ENCODE measurements at places on chromosomes 12 and 14.
A peak's percentile ranks its signal among the peaks of the same experiment; 100 is the strongest.

- no peak for DNase-seq
Measured at GRCh38 chr12:18811273-18811672, 73.4 kb downstream of the CAPZA3 start.

DNA sequence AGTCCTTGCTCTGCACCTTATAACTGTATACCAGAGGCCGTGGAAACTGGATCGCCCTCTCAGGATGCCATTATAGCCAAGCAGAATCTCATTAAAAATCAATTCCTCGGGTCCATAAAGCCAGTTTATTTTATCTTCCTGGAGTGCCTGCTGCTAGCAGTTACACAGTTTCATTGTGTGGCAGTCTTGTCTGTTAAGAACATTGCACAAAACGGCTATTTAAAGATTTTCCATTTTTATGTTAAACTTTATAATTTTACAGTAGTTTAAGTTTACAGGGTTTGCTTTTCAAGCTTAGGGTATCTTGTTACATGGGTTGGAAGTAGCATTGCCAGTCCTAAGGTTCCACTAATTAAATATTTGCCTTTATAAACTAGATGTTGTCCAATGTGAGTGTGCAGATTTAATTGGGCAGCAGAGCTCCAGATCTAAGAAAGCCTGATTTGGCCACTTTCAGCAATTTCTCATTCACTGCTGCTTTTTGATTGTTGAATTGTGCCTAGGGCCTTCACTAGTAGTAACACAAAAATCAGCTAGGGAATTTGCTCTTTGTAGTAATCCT lies 17.0 kb downstream of the TMEM30B start:
- no peak for DNase-seq

GRCh38 chr12:102503056-102503681 lies 22.8 kb upstream of the IGF1 start:
- DNase-seq = no peak

DNA sequence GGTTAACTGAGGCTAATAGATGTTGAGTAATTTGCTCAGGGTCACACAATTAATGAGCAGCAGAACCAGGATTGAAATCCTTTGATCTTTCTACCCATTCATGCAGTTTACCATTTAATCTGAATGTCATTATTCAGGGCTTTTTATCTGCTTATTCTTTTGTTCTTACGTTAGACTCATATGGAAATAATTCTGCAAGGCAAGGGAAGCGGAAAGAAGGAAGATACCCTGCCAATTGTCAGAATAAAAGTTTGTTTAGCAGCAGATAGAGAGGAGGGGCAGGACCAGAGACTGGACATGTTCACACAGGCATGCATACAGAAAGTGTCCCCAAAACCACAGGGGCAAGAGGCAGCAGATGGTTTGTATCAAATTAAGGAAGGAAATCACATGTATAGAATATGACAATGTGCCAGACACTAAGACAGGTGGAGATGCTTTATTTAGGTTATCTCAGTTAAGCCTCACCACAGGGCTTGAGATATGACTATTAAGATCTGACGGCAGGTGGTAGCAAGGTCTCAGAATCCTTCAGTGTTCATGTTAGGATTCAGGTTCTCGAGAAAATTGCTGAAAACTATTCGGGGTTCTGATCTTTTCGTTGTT lies 29.8 kb downstream of the BRMS1L start:
- no peak for DNase-seq

- DNase-seq = no peak
Measured at GRCh38 chr12:132121283-132121682, 22.8 kb downstream of the DDX51 start.

DNA sequence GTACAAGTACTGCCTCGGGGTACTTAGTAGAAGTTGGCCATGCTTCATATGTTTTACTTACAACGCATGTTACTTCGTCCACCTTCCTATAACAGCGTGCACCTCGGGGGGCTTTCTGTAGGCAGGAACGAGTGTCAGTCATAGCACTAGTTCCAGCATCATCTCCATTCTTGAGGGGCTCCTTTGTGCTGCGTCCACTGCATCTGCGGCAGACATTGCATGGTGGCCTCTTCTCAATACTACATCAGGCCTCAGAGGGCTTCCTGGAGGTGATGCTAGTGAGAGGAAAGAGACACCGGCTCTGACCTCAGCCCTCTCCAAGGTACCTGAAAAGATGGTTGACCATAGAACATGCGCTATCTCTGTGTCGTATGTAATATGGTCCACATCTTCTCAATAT lies 121.2 kb upstream of the RTL1 start:
- no peak for DNase-seq

DNA sequence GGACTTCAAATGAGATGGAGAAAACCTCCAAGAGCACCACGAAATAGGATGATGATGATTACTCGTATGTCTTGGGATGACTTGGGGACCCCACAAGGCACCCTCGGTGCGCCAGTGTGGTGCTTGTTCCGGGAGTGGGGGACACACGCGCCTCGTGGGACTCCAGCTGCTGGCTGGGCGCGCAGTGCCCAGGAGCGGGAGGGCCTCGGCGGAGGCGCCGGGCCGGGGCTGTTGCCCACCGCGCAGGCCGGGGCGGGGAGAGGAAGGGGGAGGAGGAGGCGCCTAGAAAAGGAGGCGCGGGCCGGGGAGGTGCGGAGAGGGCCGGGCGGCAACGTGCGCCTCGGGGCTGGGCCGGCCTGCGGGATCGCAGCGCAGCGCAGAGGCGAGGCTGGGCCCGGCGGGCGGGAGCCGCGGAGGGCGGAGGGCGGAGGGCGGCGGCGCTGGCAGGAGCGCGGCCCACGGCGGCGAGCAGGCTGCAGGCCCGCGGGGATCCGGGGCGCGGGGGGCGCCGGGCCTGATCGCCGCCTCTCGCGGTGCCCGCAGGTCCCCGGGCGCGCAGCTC lies at the start of gene RFLNA:
Gene RFLNA (plus strand): TSS at position 314 of the 562 bp plus-strand sequence. CDS start 337 bp downstream, outside the sequence.
- no peak for DNase-seq

GRCh38 chr12:26425587-26426260 lies 230.4 kb downstream of the SSPN start:
- no peak for DNase-seq

DNA sequence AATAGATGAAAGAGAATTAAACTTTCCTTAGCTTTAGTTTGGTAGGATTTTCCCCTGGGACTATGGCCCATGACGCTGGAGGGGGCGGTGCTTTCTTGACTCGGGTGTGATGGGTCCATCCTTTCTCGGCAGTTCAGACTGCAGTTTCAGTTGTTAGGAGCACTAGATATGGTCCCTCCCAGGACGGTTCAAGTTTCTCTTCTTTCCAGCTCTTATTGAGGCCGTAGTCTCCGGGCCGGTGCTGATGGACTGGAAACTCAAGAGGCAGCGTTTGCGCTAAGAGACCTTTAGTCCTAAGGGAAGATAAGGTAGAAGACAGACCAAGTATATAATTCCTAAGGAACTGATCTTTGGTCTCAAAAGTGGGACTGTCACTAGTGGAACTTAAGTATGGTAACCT lies 111.2 kb downstream of the RIN3 start:
- no peak for DNase-seq

DNA sequence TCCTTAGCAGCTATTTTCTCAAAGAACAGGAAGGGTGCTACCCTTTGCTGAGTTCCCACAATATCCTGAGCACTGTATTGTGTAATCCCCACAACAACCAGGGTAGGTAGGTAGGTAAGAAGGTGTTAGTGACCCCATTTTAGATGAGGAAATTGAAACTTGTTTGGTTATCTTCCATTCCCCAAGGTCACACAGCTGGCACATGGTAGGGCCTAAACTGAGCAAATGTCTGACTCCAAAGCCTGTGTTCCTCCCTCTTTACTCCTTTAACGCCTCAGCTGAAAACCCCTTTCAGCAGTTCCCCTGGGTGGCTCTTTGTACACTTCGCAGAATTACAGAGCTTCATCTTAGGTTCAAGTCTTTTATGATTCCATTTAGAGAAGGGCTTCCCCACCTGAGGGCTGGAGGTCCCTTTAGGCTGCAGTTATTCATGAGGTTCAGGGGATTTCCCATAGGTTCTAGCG lies 26.5 kb upstream of the RIC8B start:
- no peak for DNase-seq

DNA sequence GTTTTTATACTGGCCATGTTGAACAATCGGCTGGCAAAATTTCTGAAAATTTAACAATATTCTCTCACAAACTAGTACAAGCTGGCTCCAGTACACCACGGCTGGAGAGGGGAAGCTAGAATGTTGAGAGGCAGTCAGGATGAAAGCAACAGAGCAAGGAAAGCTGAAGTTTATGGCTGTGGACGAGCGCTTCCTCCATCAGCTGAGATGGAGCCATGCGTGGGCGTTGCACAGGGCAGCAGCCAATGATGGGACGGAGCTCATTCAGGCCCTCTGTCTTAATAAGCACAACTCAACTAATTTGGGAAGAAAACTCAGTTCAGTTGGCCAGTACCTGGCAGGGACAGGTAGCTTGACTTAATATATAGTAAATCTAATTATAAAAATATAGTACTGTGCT lies 14.1 kb upstream of the DCP1B start:
- DNase-seq = no peak

GRCh38 chr12:39062266-39062996 lies 157.0 kb upstream of the CPNE8 start:
- DNase-seq = no peak

GRCh38 chr12:123390498-123391426 lies 6.8 kb downstream of the KMT5A start:
- no peak for DNase-seq

DNA sequence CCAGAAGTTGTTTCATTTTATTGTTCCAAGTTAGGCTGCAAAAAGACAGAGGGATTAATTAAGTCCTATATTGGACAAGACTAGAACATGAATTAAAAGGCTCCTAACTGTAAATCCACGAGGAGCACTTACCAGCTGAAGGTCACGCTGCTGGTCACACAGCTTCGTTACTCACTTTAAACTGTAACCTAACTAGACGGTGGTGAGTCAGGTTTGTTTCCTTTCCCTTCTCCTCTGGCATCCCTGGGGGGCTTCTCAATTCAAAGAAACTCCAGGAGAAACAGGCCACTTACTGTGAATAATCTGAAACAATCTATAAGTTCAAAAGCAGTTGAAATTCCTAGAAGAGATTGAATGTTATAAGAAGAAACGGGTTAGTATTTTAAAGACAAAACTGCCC lies 331.4 kb downstream of the BCAT1 start:
- DNase-seq = peak; percentile 55

GRCh38 chr12:57213763-57214397 lies 2.7 kb upstream of the NXPH4 start:
- DNase-seq = no peak

GRCh38 chr14:70658899-70659298 lies 17.2 kb downstream of the TTC9 start:
- no peak for DNase-seq

- no peak for DNase-seq
Measured at GRCh38 chr12:132393245-132393795, 63.9 kb upstream of the GALNT9 start.

- DNase-seq = no peak
Measured at GRCh38 chr14:105014032-105014431, 6.9 kb downstream of the CDCA4 start.

DNA sequence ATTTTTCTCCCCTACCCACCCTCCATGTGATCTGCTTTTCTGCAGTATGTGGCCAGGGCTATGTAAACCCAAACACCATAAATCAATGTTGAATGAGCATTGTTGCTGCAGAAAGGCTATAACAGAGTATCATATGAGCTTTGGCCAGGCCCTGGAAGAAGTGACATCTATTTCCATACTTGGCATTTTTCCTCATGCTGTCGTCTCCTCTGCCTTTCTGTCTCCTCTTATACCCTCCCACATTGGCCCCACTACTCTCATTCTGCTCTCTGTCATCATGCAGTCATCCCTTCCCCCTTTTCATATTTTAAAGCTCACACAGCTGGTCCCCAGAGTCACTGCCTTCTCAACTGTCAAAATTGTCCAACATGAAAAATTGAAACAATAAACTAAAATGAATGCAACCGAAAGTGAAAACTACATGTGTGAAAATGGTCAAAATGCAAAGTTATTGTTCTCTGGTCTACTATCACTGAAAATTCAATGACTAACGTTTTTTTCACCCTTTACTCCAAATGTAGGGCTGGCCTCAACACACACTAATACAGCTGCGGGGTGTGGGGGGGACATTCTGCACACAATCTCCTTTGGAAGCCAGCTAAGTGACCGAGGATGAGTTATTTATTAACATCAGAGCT lies 290.7 kb upstream of the TMPO start:
- DNase-seq = no peak

DNA sequence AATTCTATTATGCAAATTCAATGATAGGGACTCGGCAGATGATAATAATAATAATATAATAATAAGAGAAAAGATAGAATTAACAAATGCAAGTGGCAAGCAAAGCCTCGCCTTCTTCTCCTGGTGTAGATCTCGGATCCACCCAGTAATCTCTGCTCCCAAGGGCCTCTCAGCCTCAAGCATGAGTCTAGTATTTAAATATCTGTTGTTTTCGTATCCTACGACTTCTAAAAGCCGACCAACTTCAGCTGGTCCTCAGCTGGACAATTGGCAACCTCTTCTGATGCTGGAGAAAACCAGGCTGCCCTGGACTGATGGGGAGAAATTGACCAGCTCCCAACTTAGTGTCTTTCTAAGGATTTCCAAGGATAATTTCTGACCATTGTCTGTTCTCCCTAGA lies 14.0 kb upstream of the MAP1LC3B2 start:
- DNase-seq = no peak

GRCh38 chr14:34051966-34052657 lies 101.2 kb upstream of the EGLN3 start:
- DNase-seq = peak; percentile 64

DNA sequence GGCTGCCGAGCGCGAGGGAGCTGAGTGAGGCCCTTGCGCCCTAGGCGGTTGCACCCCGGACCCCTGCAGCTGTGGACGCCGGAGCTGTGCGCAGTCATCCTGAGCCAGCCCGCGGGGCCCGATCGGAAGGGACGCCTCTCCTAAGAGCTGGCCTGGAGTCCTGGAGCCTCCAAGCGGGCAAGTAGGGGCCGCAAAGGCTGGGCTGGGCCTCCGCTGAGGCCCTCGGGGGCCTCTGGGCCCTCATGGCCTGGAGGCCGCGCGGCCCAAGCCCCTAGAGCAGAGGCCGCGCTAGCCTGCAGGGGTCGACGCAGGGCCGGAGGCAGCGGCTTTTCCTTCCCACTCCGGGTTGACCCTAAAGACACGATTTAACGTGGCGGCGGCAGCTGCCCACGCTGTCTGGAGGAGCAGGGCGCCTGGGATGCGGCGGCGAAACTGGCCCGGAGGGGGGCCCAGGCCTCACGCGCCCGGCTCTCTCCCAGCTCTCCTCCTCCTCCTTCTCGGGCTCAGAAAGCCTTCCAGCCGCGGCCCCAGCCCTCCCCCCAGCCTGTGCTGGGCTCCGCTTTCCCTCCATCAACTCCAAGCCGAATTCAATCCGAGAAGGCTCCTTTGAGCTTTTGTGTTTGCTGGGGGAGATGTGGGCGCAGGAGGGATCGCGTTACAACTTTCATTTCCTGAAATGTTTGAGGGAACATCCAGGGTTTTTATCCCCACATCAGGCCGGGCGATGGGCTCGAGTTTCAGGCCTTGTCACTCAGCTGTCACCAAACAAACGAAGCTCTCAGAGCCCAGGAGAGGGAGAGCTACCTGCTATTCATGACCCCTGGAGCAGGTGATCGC lies 11.6 kb downstream of the SIX1 start:
- no peak for DNase-seq

DNA sequence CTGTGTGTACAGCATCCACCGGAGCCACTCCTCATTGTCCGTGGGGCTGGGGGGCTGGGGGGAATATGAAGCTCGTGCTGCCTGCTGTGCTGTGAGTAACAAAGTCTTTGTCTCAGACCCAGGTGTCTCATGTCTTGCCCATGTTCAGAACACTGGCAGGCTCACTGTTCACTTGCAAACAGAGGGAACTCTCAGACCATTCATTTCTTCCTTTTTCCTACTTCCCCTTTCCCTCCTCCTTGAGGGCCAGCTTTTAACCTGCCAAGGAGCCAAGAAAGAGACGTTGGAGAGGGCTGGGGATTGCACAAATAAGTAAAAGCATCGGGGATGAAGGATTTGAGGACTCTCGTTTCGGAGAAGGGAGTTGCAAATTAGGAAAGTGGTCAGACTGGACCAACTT lies 21.6 kb downstream of the GPR132 start:
- DNase-seq = no peak

Measured in EL (cell line).